ENCODE measurements at places on chromosomes 7 and 10.
A peak's percentile ranks its signal among the peaks of the same experiment; 100 is the strongest.

DNA sequence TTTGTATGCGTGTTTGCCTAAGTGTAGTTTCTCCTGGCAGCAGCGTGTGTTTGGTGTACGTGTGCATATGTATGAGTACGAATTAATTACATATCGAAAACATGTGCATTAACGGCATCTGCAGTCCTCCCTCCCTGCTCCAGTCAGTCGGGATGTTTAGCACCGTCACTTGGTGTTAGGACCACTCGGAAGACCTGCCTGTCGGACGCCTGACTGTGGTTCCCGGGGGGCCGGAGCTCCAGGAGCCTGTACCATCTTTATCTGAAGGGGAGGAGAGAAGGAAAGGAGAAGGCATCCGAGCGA is 1.1 kb upstream of the CNTNAP2 start:
- no peak for DNase-seq

- no peak for DNase-seq
Observed at GRCh38 chr7:150406567-150407421, 27.7 kb downstream of the ZNF775 start.

- DNase-seq = no peak
Observed at GRCh38 chr7:45888185-45888992, at the start of gene IGFBP1. IGFBP1 (plus strand) TSS chr7:45888488; CDS start chr7:45888653, 165 bp downstream.

DNA sequence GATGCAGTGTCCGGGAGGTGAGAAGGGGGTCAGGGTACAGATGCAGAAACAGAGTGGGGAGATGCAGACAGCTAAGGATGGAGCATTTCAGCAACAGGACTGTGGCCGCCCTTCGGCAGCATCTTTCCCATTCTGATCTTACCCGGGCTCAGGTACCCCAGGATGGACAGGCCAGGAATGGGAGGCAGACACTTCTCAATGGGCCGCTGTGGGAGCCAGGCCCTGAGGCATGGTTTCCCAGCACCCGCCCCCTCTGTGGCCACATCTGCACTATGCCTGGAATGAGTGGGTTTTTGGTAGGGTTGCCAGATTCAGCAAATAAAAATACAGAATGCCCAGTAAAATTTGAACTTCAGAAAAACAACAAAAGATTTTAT is 105.2 kb upstream of the CTBP2 start:
- peak; percentile 34 for DNase-seq

DNA sequence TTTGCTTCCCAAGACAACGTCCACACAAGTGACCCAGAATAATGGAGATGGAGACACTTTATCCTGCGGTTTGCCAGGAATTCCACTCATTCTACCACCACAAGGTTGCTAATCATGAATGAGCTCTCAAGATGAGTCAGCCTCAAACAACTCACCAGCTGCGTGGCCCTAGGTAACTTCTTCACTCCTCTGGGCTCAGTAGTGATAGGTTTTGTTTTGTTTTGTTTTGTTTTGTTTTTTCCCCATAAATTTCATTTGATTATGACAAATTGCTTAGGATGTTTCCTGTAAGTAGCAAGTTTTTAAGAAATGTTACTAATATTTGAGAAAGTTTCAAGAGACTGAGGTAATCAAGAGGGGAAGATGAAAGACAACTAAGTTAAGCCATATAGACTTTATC is 286.8 kb downstream of the PARD3 start:
- peak; percentile 77 for DNase-seq

Data from RWPE1 (cell line).